Large intestine (tissue), 12 donors: ENCODE measurements at places on chromosomes 12 and 14. TPM values are rescaled to one million over a fixed set of nuclear protein-coding genes. Genes with fewer than 3 reads are reported as not detected.

DNA sequence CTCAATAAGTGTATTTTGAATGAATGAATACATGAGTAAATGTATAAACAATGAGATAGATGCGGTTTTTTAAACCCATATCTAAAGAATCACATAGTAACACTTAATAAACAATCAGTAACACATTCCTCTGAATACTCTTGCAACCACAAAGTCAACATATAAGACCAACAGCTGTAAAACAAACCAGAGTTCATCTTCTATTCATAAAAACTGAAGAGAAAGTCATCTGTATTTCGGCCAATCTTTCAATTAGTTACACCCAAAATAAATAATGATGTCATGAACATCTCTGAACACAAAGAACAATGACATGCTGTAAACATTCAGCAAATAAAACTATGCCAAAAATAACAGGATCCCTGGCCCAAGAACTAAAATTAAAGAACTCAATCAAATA lies 47.2 kb downstream of the ARMH4 start:
- DNase-seq: no peak

The PPM1H gene
- 20.0 TPM for polyA plus RNA-seq

The BATF gene
- 0.67 TPM for polyA plus RNA-seq

- no peak for DNase-seq
Observed at GRCh38 chr14:55066223-55066622, 14.8 kb downstream of the MAPK1IP1L start.

The C12orf60 gene
- 1.8 TPM for polyA plus RNA-seq

The PRPH gene
- polyA plus RNA-seq: 115 TPM

DNA sequence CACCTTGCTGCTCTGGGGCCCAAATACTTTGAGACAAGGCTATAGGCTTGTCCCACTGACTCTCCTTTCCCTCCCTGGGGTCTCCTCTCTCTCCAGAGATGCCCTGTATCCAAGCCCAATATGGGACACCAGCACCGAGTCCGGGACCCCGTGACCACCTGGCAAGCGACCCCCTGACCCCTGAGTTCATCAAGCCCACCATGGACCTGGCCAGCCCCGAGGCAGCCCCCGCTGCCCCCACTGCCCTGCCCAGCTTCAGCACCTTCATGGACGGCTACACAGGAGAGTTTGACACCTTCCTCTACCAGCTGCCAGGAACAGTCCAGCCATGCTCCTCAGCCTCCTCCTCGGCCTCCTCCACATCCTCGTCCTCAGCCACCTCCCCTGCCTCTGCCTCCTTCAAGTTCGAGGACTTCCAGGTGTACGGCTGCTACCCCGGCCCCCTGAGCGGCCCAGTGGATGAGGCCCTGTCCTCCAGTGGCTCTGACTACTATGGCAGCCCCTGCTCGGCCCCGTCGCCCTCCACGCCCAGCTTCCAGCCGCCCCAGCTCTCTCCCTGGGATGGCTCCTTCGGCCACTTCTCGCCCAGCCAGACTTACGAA lies 3.1 kb downstream of the NR4A1 start:
- no peak for DNase-seq

- DNase-seq: no peak
Observed at GRCh38 chr14:105015905-105016304, 5.0 kb downstream of the CDCA4 start.

The ZNF891 gene
- 3.2 TPM for polyA plus RNA-seq

GRCh38 chr12:80721326-80721725 lies 4.6 kb downstream of the MYF5 start:
- no peak for DNase-seq

- no peak for DNase-seq
Observed at GRCh38 chr12:127767656-127768055, 499.3 kb upstream of the TMEM132C start.

DNA sequence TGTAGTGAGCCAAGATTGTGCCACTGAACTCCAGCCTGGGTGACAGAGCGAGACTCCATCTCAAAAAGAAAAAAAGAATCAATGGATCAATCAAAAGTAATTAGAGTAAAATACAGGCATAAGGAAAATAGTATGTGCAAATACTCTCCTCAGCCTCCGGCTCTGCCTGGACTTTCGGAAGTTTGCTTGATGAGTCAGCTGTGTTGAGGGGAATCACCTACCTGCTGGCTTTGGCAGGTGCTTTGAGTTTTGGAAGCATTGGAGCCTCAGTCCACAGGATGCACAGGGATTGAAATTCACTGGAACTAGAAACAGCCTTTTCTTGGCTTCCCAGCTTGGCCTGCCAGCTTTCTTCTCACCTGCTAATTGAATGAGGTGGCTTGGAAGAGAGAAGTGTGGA lies 268.2 kb downstream of the PCNX1 start:
- DNase-seq: peak; percentile 35

DNA sequence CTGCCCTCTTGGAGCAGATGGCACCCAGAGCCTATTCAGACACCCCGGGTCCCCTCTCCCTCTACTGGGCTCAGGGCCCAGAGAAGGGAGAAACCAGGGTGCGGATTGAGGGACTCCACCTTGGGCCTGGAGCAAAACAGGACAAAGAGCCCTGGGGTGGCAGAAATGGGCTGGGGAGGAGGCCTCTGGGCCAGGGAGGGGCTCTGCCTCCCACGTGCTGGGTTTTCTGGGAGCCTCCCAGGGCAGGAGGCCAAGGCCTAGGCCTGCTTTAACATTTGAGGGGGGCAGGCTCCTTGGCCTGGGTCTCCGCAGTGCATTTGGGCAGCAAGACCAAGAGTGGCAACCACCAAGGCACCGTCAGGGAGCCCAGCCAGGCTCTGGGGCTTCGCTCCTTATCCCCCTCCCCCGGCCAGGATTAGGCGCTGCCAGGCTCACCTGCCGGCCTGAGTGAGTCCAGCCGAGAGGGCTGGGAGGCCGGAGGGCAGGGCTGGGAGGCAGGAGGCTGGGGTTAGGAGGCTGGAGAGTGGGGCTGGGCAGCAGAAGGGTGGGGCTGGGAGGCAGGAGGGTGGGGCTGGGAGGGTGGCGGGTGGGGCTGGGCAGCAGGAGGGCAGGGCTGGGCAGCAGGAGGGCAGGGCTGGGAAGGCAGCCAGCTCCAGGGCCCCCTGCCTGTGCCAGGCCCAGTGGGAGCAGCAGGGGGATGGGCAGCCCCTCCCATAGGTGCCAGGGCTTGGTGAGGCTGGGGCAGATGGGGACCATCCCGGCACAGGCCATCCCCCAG lies 101.8 kb upstream of the EIF5 start:
- DNase-seq: no peak

DNA sequence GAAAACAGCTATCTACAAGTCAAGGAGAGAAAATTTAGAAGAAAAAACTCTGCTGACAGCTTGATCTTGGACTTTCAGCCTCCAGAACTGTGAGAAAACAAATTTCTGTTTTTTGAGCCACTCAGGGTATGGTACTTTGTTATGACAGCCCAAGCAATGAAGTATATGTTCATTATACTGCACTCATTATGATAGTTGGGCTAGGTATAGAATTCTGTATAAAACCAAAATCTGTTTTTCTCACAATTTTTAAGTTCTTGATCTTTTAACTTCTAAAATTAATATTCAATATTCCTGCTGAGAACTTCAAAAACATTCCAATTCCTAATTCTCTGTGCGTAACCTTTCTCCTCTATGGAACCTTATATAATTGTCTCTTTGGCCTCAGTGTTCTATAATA lies 200.8 kb downstream of the SLC5A8 start:
- DNase-seq: no peak
